ENCODE measurements at places on chromosomes 5 and 9.
A peak's percentile ranks its signal among the peaks of the same experiment; 100 is the strongest.

DNA sequence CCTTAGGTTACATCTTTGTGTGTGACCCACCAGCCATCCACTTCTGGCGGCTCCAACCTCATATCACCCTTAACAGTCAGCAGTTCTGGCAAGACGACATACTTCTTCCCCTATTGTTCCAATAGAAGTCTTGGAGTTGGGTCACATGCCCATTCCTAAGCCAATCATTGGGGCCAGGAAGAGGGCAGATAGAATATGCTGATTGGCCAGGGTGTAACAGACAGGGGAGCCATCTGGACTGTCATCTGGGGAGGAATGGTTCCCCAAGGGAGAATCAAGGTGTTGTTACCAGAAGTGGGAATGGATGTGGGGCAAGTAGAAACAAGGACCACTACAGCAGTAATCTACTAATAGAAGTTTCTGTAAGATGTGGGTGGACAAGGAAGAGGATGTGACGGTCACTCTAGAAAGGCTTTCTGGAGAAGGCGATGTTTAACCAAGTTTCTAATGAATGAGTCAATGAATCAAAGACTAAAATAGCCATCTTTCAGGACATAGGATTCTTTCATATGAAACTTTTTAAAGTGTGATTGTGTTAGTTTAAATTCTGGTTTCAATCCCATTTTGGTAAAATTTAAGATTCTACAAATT lies 200.4 kb downstream of the ARHGAP26 start:
- DNase-seq: no peak

DNA sequence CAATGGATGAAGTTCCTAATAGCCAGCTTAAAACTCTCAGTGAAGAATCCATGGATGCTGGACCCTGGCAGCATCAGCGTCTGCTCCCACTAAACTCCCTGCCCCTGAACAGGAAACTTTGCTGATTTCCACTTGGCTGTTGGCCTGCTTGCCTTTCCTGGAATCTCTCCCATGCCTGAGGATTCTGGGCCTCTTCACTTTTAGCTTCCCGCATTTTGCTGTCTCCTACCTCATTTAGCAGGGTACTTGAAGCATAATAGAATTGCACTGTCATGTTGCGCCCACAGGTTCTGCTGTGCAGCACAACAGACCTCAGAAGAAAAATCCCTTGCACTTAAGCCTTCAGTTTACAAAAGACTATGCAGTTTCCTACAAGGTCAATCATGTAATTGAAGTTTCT lies 127.6 kb downstream of the DROSHA start:
- DNase-seq: no peak

DNA sequence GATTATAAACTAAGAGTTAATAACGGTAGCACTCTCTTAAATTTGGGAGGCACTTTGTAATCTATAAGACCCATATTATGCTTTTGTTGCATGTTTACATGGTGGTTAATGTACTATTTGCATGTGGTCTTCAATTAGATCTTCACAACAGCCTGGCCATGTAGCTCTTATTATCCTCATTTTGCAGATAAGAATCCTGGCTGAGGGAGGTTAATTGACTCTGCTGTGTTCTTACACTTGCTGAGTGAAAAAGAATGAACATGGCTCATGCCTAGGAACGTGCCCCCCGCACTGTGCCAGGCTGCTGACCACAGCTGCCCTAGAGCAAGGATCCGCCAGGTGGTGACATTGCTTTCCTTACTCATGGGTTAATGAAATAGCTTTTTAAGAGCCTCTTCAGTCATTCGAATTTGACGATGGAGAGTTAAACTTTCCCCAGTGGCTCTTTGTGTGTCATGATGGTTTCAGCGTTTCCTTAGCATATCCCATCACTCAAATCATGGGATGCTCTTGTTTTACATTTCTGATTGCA lies 97.9 kb downstream of the CDH6 start:
- peak; percentile 39 for DNase-seq

DNA sequence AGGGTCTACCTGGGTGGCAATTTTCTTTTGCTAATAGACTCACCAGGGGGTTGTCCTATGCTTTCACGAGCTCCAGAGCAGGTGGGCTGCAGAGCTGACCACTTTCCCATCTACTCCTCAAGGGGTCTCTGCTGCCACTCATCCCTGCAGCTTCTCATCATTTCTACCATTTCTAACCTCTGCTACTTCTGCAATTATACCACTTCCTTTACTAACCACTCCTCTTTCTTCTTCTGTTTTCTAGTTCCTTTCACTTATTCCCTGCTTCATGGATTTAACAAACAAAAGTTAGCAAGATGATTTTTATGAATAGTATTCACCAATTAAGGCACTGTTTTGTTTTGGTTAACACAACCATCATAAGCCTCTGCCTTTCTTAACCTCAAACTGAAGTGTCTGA lies 34.5 kb upstream of the NIPBL start:
- DNase-seq: no peak

GRCh38 chr9:108043585-108043984 lies 554.0 kb upstream of the KLF4 start:
- no peak for DNase-seq

- DNase-seq: no peak
These were observed 50.4 kb downstream of the PIK3R1 start for GRCh38 chr5:68265822-68266395.

GRCh38 chr5:178204935-178205748 lies 809 bp downstream of the HNRNPAB start:
- peak; percentile 65 for DNase-seq

- DNase-seq: no peak
These were observed 80.3 kb downstream of the HMHB1 start for GRCh38 chr5:143892271-143892670.

DNA sequence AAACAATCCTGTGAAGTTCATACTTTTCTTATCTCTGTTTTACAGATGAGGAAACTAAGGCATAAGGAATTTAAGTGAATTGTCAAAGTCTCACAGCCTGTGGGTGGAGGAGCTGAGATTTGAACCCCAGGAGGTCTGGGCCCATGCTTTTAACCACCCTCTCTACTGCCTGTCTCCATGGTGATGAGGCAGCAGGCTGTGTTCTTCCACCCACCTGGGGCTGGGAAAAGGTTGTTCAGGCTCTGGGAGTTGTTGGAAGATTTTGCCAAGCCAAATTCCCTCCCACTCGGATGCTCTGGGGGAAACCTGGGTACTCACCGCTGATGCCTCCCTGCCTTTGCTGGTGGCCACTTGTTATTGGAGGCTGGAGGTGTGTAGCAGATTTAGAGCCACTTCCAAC lies 18.3 kb upstream of the SYNPO start:
- no peak for DNase-seq

DNA sequence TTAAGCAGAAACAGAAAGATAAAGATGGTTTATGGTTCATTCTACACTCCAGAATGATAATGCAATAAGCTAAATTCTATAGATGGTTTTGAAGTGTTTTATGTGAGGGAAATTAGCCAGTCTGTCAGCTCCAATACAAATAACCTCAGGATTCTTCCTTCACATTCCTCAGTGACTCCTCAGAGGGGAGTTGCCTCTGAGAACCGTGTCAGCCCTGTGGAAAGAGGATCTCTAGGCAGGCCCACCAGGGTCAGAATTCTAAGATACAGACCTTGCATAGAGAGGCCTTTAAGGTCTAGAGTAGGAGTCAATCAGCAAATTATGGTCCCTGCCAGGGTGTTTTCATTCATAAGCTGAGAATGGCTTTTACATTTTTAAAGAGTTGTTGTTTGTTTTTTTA lies 26.6 kb downstream of the RUSC2 start:
- no peak for DNase-seq

DNA sequence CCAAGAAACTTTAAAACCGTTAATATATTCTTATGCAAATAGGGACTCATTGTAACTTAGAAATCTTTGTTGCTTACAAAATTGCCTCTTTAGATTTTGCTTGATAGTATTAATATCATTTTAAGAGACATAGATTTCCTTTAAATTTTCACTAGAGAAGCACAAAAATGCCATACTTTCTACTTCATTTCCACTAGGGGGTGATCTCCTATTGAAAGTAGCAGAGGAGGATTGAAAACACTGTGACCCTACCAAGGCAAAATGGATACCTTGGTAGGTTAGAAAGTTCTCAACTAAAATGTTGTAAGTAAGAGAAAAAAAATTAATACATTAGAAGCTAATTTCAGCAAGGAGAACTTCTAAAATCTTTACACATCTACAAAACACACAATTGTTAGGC lies 204.9 kb downstream of the CHSY3 start:
- DNase-seq: no peak

DNA sequence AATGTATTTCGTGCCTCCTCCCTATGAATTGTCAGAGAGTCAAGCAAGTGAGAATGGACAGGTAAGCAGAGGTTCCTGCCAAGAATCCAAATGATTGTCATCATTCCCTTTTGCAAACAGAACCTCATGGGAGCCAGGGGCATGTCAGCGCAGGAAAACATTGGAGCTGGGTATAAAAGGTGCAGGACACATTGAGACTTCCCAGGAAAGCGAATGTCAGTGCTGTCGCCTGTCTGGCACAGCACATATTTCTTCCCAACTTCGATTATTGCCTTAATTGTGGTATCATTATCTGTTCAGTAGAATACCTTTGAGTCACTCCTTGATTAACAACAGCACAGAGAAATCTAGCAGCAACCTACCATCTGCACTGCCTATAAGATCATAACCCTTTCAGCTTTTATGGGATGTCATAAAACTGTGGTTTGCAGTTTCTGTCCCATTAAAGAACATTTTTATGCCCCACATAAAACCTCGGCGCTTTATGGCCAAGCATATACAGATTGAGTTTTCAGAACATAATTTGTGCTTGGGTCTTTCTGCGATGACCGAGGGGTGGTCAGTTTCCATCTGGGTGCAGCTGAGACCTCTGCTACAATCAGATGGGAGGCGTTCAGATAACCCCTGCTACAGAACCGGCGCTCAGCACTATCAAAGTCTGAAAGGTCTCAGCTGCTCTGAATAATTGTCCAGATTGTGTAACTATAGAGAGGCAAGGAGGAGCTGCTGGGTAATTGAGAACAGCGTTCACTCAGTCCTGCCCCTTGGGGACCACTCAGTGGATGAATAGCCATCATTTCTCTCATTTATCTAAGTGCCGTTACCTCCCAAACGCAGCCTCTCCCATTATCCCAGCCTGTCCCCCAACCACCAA lies 30.9 kb upstream of the WWC1 start:
- no peak for DNase-seq

DNA sequence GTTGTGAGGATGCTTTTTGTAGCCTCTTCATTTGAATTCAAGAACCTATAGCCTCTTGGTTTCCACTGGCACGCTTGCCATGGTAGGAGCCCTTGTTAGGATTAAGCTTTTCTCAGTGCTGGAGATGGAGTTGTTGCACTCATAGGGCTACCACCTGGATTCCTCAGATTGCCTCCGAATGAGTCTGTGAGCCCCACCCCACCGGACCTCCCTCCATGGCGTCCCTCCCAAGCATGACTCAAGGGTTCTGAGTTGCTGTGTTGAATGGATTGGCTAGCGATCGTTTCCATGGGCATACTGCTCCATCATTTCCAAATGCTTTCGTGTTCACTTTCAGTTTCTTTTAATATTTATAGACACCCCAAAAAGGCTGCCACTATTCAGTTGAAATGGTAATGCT lies 69.9 kb downstream of the DAPK1 start:
- DNase-seq: no peak

- no peak for DNase-seq
These were observed 82.4 kb downstream of the HMCN2 start for GRCh38 chr9:130347931-130348330.

GRCh38 chr9:129379886-129380285 lies 201.8 kb upstream of the IER5L start:
- no peak for DNase-seq

GRCh38 chr5:117594166-117594565 lies 1019.5 kb upstream of the SEMA6A start:
- no peak for DNase-seq

- DNase-seq: no peak
These were observed 4.8 kb downstream of the MYOT start for GRCh38 chr5:137872466-137872865.

GRCh38 chr5:168663276-168664004 lies 84.3 kb upstream of the PANK3 start:
- no peak for DNase-seq

- DNase-seq: no peak
These were observed 181.6 kb downstream of the SMARCA2 start for GRCh38 chr9:2196757-2197156.

DNA sequence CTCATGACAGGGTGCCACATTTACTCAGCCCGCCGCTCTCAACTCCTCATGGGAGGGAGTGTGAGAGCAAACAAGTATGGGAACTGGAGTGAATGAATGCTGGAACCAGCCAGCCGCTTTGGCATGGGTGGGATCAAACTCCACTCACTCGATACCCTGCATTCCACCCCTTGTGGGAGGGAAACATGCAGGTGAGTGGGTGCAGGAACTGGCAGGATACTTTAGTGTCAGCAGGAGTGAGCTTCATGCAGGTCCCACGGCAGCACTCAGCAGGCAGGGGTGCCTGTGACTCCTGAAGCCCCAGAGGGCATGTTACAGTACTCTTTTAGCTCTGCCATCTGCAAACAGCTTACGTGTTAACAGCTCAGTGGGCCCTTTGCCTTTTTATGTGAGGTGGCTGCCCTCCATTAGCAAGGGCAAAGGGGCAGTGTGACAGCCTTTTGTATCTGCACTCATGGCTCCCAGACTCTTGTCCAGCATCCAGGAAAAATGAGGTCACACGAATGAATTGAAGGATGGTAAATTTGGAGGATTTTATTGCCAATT lies 433.2 kb upstream of the NMUR2 start:
- DNase-seq: no peak

- DNase-seq: no peak
These were observed 37.3 kb downstream of the KCTD16 start for GRCh38 chr5:144207875-144208444.

DNA sequence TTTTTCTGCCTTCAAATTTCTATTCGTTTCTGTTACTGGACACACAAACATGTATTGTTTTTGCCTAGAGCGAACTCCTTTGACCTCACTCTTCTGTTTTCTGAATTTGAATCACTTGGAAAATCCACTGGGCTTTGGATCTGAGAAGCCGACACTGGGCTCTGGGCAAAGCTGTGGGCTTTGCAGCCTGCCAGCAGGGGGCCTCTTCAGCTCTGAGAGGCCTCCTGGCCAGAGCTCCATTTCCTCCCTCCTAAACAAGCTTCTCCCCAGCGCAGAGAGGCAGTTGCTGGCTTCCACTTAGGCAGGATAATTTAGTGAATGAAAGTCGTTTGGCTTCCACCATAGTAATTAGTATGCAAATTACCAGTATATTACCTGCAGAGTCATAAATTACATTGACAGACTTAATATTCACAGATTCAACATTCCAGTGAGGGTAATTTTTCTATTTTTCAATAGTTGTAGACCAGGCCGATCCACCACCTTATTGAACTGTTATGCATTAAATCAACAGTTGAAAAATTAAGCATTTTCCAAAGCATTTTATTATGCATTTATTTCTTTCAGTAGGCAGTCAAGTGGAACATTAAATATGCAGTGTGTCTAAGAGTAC lies 104.0 kb upstream of the ZNF366 start:
- peak; percentile 77 for DNase-seq

- no peak for DNase-seq
These were observed 4.6 kb downstream of the SMC5 start for GRCh38 chr9:70263421-70263820.

- DNase-seq: no peak
These were observed 30.7 kb downstream of the TSTD2 start for GRCh38 chr9:97602430-97602829.
